ENCODE measurements at places on chromosomes 2 and 18. TPM values are rescaled to one million over a fixed set of nuclear protein-coding genes. Genes with fewer than 3 reads are reported as not detected.

DPP10 gene
- total RNA-seq, result not detected

FOXI3 gene
- total RNA-seq, result not detected

RALB gene
- 135 TPM for total RNA-seq

PRKAG3 gene
- not detected for total RNA-seq

ZNF892 gene
- total RNA-seq, result 4.8 TPM

PHLPP1 gene
- total RNA-seq, result 2.6 TPM

C2orf80 gene
- not detected for total RNA-seq

SP9 gene
- total RNA-seq, result not detected

CKAP2L gene
- 0.60 TPM for total RNA-seq

FLACC1 gene
- 0.60 TPM for total RNA-seq

ALPG gene
- not detected for total RNA-seq

CCDC74A gene
- 3.5 TPM for total RNA-seq

TCF7L1 gene
- 7.5 TPM for total RNA-seq

RAX gene
- total RNA-seq, result not detected

PSMA8 gene
- not detected for total RNA-seq

GPR17 gene
- total RNA-seq, result not detected

BMP10 gene
- total RNA-seq, result not detected

CD207 gene
- under 0.01 TPM for total RNA-seq

TOGARAM2 gene
- under 0.01 TPM for total RNA-seq

GPR35 gene
- total RNA-seq, result not detected

LMAN1 gene
- 78.2 TPM for total RNA-seq
